Smooth muscle cell of the pulmonary artery (primary cell): ENCODE measurements at places on chromosomes 1 and 21. TPM values are rescaled to one million over a fixed set of nuclear protein-coding genes. Genes with fewer than 3 reads are reported as not detected.

Gene PROK1
- not detected in 2 replicates for total RNA-seq

Gene SLC44A5
- 0.85 and 2.2 TPM in 2 replicates for total RNA-seq

Gene PROX1
- total RNA-seq: 0.03 and 0.07 TPM in 2 replicates

Gene TNFRSF9
- 0.07 and 0.30 TPM in 2 replicates for total RNA-seq

Gene AVPR1B
- not detected in 2 replicates for total RNA-seq

Gene TNNI3K
- not detected in 2 replicates for total RNA-seq

Gene ZNF695
- 0.79 and 0.98 TPM in 2 replicates for total RNA-seq

Gene C1QA
- not detected in 2 replicates for total RNA-seq
